ENCODE measurements at places on chromosomes 7 and 10.

GRCh38 chr7:127858091-127858914 is 172.9 kb downstream of the LRRC4 start:
- no peak for DNase-seq

GRCh38 chr10:71371750-71372166 is 25.0 kb upstream of the CDH23 start:
- no peak for DNase-seq

DNA sequence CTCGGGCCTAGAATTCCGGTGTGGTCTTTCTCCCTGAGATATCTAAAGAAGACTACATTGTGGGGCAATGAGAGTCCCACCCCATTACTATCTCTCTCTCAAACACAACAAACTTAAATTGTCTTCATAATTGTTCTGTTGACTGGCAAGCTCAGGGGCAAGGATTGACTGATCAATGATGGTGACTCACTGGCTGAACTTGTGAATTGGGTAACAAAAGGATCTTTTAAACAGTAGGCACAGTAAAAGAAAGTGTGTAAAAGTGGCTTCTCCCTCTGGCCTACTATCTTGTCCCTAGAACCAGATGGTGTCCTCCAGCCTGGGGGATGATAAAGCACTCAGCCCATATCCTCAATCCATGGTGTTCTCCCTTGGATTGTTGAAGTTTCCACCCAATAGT is 63.1 kb upstream of the RAPGEF5 start:
- no peak for DNase-seq

- no peak for DNase-seq
Measured at GRCh38 chr7:127514499-127514898, 70.9 kb downstream of the GCC1 start.
